Sigmoid colon (tissue), 7 donors: ENCODE measurements at places on chromosomes 11 and 22. TPM values are rescaled to one million over a fixed set of nuclear protein-coding genes. Genes with fewer than 3 reads are reported as not detected.

Gene KCNE3
- 6.1 TPM for total RNA-seq

Gene FOLH1
- 0.66 TPM for total RNA-seq

Gene NAALADL1
- 29.9 TPM for total RNA-seq

Gene OR2AG2
- not detected for total RNA-seq

Gene FAT3
- 2.9 TPM for total RNA-seq

Gene BDNF
- 1.1 TPM for total RNA-seq

Gene OR4A5
- total RNA-seq = not detected

GRCh38 chr11:127224276-127224675, 223.7 kb upstream of the KIRREL3 start:
- no peak for DNase-seq

GRCh38 chr22:46373921-46374662, 38.6 kb downstream of the TRMU start:
- no peak for DNase-seq

GRCh38 chr11:128868841-128869671, 2.0 kb upstream of the KCNJ1 start:
- no peak for DNase-seq

DNA sequence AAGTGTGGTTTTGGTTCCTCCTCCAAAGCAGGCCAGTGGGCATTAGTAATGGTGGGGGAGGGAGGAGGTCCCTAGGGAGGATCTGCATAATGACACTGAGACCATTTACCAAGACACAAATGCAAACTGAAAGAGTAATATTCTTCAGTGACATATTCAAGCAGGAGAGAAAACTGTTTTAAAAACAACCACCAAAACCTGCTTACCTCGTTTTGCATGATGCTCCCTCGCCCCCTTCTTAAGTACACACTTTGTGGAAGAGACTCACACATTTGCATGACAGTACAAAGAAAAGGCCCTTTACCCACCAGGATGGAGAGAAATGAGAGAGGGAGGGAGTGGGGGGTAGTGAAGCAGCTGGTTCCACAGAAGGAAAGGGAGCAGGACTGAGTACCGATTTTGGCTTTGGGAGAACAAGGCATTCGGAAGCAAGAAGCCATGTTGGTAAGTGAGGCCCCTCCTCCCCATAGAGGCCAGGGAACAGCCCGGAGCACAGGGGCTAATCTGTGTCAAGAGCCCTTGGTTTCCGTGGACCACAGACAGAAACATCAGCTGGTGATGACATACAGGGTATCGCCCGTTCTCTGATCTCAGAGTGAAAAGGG, 13.0 kb upstream of the OPCML start:
- no peak for DNase-seq

DNA sequence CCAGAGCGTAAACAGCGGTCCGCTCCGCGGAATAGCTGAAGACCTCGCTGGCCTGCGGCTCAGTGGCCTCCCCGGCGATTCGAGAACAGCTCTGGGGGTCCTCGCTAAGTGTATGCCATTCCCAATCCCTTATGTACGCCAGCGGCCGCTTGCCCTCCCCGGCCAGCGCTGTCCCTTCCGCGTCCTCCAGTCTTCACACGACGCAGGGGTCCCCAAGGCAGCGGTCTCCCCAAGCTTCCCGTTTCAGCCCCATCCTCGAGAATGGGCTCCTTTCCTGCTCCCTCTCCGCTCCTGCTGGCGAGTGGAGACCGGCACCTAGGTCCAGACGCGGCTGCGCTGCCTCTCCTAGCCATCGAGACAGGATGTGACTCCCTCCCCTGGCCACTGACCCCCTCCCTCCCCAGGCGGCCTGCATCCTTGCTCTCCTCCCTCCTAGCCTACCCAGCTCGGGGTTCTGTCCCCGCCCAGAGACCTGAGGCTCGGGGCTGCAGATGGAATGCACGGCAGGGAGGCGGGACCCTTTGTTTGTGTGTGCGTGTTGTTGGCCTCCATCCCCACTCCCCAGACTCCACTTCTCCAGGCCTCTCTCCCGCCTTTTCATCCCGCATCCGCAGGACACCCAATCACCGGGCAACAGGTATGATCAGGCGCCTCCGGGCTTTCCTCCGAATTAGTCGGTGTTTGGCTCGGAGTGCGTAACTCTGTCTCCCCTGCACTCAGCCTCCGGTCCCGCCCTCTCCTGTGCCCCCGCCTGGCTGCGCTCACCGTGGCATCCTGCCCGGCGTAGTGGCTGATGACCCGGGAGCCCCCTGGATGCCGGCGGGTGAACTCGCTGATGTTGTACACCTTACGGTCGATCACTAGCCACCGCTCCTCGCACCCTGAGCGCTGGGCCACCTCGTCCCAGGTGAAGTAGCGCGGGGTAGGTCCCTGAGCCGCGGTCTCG, 740 bp downstream of the FADS1 start:
- peak; percentile 87 for DNase-seq

DNA sequence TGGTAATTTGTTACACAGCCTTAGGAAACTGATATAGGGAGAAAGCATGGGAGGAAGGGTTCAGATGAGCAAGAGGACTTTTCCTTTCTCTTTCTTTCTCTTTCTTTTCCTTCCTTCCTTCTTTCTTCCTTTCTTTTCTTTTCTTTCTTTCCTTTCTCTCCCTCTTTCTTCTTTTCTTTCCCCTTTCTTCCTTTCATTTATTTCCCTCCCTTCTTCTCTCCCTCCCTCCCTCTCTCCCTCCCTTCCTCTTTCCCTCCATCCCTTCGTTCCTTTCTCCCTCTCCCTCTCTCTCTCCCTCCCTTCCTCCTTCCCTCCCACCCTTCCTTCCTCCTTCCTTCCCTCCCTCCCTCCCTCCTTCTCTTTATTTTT, 107.8 kb upstream of the LMO1 start:
- DNase-seq = no peak

DNA sequence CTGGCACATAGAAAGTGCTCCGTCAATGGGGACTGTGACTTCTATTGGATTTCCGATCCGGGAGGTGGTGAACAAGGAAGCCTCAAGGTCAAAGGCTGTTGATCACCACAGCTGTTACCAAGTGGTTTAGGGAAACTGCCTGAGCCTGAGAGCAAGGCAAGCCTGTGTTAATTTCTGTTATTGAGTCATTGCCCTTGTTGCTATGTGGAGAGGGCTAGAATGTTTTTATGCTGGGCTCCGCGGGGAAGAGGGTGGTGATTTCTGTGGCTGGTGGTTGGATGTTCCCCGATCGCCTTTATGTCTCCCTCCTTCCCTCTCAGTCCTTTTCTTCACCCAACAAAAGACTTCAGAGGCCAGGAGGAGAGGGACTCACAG, 108.5 kb upstream of the ALX4 start:
- no peak for DNase-seq

- peak; percentile 77 for DNase-seq
Observed at GRCh38 chr22:40036591-40037225, 42.0 kb downstream of the FAM83F start.

GRCh38 chr11:6618117-6619003, 862 bp downstream of the TPP1 start:
- peak; percentile 85 for DNase-seq

DNA sequence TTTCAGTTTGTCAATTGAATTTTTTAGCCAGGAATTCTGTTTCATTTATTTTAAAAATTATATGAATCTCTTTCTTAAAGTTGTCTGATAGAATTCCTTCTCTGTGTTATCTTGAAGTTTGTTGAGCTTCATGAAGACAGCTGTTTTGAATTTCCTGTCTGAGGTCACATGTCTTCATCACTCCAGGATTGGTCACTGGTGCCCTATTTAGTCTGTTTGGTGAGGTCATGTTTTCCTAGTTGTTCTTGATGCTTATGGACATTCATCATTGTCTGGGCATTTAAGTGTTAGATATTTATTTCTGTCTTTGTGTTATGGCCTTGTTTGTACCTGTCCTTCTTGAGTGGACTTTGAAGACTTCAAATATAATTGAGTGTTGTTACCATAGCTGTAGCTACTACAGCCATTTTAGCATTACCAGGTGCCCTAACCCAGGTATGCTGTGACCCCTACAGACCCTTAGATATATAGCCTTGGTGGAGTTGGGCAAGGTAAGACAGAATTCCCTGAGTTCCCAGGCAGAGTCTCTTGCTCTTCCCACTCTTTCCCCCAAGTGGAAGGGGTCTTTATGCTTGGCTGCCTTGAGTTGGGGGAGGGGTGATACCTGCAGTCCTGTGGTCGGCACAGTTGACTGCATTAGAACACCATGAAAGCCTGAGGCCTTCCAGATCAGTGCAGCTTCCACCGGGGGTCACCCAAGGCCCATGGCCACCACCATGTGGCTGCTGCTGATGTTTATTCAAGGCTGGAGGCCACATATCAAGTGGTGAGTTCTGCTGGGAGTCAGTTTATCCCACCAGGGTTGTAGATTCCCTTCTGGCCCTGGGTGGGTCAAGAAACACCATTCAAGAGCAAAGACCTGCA, 229.6 kb downstream of the DYNC2H1 start:
- no peak for DNase-seq

- no peak for DNase-seq
Observed at GRCh38 chr22:16955678-16956210, 52.3 kb downstream of the GAB4 start.

DNA sequence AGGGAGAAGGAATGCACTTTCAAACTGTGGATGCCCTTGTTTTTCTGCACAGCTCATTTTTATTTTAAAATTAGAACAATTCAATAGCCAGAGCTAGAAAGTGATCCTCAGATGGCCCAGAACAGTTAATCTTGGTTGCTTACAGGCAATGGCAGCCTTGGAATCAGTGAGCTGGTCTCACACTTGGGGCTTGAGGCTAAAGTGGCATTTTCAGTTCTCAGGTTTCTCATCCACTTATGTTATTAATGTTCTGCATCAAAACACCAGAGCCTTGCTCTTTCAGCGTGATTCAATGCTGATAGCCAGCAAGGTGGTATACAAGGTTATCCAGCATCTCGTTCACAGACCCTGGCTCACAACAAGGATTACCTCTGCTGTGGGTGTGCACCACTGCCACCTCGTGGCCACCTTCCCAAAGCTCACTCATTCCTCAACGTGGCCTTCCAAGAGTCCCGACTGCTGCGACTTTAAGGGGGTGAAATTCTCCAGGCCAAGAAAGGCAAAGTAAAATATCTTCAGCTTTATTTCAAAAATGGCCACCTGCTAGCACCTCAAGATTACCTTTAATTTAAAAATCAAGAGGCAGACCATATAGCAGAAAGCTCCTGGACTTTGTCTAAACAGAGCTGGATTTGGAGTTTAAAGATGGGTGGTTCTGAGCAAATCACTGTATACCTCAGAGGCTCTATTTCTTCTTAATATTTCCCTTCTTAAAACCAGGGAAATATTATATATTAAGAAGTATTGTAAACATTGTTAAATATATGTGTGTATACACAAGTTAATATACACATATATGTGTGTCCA, 34.2 kb upstream of the FSHB start:
- no peak for DNase-seq

GRCh38 chr22:47604563-47604962, 842.1 kb downstream of the TBC1D22A start:
- DNase-seq = peak; percentile 9

DNA sequence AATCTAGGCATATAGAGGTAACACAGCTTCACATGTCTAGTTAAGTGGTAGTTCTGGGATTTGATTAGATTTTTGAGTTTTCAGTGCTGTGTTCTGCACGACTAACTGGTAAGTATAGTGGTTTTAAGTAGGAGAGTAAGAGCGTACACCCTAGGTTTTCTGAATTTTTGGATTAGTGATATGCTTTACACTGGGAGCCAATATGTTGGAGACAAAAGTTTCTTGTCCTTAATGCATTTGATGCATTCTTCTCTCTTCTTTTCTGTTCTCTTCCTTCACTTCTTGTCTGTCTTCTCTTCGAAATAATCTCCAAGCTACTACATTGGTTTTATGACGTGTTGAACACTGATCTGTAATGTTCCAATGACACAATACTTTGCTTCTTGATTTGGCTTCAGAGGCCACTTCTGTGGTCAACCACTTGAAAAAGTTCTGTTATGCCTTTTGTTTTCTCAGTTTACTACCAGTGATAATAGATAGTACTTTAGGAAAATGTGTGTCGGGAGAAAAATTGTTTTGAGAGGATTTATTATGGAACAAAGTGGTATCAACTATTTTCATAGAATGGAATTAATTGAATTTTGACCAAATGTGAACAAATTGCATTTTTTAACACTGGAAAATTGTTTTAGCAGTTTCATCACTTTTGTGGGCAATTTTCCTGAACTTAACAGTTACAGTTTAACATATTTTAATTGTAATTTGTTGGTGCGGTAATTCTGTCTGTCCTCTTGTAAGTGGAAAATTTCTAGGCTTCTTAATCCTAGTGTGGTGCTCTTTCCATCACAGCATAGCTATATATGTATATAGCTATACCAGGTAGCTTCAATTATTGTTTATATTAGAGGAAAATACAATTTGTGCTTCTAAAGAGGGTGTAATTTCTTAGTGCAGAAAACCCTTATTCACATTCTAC, 2.6 kb downstream of the PDE3B start:
- DNase-seq = no peak

GRCh38 chr11:91749251-91749650, 475.4 kb upstream of the FAT3 start:
- DNase-seq = no peak

- DNase-seq = no peak
Observed at GRCh38 chr11:69267395-69267805, 26.6 kb upstream of the MYEOV start.

- no peak for DNase-seq
Observed at GRCh38 chr11:94849839-94850238, 81.7 kb downstream of the AMOTL1 start.

DNA sequence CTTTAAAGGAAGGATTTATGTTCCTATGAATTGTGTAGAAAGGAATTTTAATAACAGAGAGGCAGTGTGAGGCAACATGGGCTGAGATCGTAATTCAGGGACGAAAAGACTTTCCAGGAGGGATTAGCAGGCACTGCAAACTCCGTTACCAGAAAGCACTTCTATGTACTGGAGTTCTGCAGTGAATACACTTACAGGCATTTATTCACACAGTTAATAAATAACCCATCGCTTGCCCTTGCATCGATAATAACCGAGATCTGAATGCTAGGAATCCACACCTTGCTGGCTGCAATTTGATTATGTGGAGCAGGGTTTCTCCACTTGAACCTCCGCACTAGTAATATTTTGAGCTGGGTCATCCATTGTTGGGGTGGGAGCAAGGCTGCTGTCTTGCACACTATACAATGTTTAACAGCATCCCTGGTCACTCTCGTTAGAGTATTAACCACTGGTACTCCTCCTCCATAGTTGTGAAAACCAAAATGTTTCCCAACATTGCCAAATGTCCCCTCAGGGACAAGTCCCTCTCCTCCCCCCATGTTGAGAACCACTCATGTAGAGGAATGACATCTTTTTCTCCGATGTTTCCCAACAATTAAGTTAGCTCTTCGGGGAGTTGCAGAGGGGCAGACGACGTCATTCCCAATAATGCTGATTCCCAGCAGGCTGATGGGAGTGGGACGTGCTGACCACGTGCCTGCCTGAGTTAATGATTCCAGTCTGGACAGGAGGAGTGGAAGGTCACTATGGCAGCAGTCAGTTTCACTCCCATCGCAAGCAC, 99.5 kb downstream of the SNX19 start:
- DNase-seq = peak; percentile 69

- DNase-seq = no peak
Observed at GRCh38 chr11:121095561-121095960, 5.5 kb upstream of the TECTA start.

- DNase-seq = no peak
Observed at GRCh38 chr11:113673550-113674396, 32.3 kb downstream of the TMPRSS5 start.
